Bronchus fibroblast of lung (primary cell): ENCODE measurements at places on chromosomes 3 and 15. TPM values are rescaled to one million over a fixed set of nuclear protein-coding genes. Genes with fewer than 3 reads are reported as not detected.

The GABRR3 gene
- total RNA-seq: not detected in 2 replicates

The ATR gene
- 14.6 and 20.5 TPM in 2 replicates for total RNA-seq

The GRK7 gene
- not detected in 2 replicates for total RNA-seq

The IP6K2 gene
- total RNA-seq: 70.3 and 83.2 TPM in 2 replicates

The GHRL gene
- not detected in 2 replicates for total RNA-seq

The PPP1R14D gene
- total RNA-seq: not detected in 2 replicates

The PEX5L gene
- total RNA-seq: not detected in 2 replicates

The ATG3 gene
- 69.3 and 83.4 TPM in 2 replicates for total RNA-seq

The SNRK gene
- 10.0 and 10.1 TPM in 2 replicates for total RNA-seq

The GOLGA8G gene
- total RNA-seq: not detected in 2 replicates

The ACKR2 gene
- under 0.01 and 0.50 TPM in 2 replicates for total RNA-seq

The TJP1 gene
- total RNA-seq: 58.0 and 64.7 TPM in 2 replicates

The CAMK2N2 gene
- not detected in 2 replicates for total RNA-seq

The EAF2 gene
- total RNA-seq: 0.34 and 1.5 TPM in 2 replicates

The TMEM108 gene
- 0.50 and 0.89 TPM in 2 replicates for total RNA-seq

The TIMP4 gene
- 10.9 and 11.3 TPM in 2 replicates for total RNA-seq

The DISP2 gene
- total RNA-seq: 0.17 and 0.30 TPM in 2 replicates

The LEKR1 gene
- 0.17 and 0.45 TPM in 2 replicates for total RNA-seq

The CLDN16 gene
- total RNA-seq: not detected in 2 replicates

The C15orf61 gene
- 3.6 and 5.9 TPM in 2 replicates for total RNA-seq

The FRMD5 gene
- total RNA-seq: 0.84 and 0.89 TPM in 2 replicates

The GRAMD2A gene
- 0.74 and 1.5 TPM in 2 replicates for total RNA-seq

The ANKRD63 gene
- not detected in 2 replicates for total RNA-seq

The SLC22A13 gene
- not detected in 2 replicates for total RNA-seq

The SLC12A8 gene
- total RNA-seq: 4.8 and 6.2 TPM in 2 replicates

The GRM2 gene
- under 0.01 TPM in 1 of 2 replicates, not detected in the other for total RNA-seq

The DNASE1L3 gene
- not detected in 2 replicates for total RNA-seq

The PPP1R2 gene
- total RNA-seq: 40.7 and 45.2 TPM in 2 replicates

The FOXB1 gene
- not detected in 2 replicates for total RNA-seq
